ENCODE measurements at places on chromosomes 3 and 15.

- DNase-seq: no peak
These were observed 61.2 kb upstream of the CTNNB1 start for GRCh38 chr3:41138146-41138545.

- no peak for DNase-seq
These were observed 267.0 kb upstream of the UMPS start for GRCh38 chr3:124463234-124463633.

DNA sequence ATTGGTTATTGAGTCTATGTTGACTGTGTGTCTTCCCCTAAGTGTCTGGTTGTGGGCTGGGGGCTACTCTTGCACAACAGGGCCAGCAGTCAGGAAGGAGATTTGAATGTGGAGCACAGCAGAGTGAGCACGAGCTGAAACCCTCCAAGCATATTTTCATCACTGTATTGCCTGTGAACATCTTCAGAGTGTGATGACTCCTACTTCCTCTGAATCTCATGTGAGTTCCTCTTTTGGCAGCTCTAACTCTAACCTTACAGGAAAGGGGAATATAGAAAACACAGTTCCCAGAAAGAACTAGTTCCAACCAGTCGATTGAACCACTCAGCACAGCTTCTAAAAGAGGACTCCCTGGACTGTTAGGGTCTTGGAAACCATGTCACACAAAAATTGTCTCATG, 211.6 kb downstream of the RAP2B start:
- DNase-seq: no peak

GRCh38 chr15:45333550-45333949, 44.8 kb downstream of the GATM start:
- DNase-seq: no peak

GRCh38 chr3:99579246-99579645, 59.1 kb upstream of the COL8A1 start:
- DNase-seq: no peak

- no peak for DNase-seq
These were observed 9.4 kb upstream of the SEC13 start for GRCh38 chr3:10330319-10330718.

GRCh38 chr3:188976407-188976806, 195.4 kb upstream of the TPRG1 start:
- DNase-seq: no peak

Data from stimulated activated CD8-positive, alpha-beta memory T cell treated with anti-CD3 and anti-CD28 coated beads, Interleukin-7, amount 100 ng/mL, for 1 hour (primary cell).